NCI-H82 (cell line): ENCODE measurements at places on chromosomes 2 and 18.

DNA sequence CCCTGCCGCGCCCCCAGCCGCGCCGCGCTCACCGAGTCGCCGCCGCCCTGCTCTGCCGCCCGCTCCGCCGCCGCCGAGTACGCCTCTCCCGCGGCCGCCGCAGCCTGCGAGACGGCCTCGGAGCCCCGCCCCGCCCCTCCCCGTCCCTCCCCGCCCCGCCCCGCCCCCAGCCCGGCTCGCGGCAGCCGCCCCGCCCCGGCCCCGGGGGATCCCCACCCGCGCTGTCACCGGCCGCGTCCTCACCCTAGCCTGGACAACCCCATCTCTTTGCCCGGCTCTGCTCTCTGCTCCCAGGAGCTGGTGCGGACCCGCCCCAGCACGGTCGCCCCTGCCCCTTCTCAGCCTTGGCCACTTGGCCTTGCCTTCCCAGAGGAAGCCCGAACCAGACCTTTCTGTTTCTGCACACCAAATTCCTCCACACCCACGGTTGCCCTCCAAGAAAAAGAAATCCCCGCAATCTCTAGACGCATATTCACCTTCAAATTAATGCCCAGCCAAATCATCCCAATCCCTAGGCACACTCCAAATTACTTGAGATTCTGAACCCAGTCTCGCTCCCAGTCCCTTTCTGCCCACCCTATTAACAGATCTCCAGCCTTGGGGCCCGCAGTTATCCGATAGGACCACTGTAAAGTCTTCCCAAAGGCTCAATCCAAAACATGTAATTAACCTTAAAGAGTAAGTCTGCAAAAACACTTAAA is at the start of gene CYRIA:
Gene CYRIA, minus strand, starts transcription at position 87 of the 701 bp plus-strand sequence. CDS start 77,715 bp downstream, outside the sequence.
- peak; percentile 64 for DNase-seq

DNA sequence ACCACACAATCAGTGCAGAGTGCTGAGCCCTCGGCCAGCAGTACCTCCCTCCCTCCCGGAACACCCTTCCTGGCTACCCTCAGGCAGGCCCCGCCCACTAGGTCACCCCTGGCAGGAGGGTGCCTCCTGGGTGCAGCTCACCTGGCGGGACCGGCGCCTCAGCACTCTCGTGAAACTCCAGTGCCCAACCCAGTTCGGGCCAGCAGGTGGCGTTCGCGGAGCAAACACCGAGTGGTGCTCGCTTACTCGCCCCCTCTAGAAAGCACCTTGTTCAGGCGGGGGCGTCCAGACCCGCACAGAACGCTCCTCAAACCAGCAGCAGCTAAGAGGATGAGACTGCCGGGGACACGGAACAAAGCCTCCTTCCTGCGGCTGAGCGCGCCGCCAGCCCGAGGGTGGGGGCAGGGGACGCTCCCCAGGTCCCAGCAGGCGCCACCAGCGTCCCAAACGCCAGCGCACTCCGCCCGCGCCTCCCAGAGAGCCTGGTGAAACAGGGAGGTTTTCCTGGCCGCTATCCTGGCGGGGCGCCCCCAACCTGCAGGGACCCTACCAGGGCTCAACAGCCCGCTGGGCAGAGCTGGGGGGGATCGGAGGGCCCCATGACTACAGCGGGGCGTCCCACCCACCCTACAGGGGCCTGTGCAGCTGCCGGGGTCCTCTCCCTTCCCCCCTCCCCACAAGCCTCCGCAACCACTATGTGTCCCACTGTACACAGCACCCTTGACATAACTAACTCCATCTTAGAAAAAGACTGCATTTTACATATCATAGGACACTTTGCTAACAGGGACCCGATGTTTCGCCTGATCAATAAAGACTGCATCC is 44.7 kb downstream of the MRPS5 start:
- peak; percentile 94 for DNase-seq

DNA sequence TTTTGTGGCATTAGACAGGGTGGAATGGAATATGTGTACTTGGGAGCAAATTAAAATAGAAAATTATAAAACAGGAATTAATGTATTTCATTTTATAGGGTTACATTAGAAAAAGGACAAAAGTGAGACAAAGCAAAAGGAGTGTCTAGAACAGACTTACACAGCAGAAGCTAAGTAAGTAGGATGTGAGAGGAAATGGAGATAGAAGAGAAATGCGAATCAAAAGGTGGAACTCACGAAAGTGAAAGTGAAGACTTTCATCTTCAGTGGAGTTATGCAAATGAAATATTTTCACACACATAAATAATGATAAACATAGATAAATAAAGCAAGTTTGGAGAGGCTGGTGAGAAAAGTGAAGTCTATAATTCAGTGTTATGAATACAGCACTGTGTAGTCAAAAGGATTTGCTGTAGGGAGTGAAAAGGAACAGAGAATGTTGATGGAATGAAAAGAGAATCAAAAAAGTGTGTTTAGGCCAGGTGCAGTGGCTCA is 94.8 kb downstream of the DLGAP1 start:
- DNase-seq: no peak

- DNase-seq: peak; percentile 23
These were observed 24.2 kb upstream of the MCFD2 start for GRCh38 chr2:46939626-46940359.

DNA sequence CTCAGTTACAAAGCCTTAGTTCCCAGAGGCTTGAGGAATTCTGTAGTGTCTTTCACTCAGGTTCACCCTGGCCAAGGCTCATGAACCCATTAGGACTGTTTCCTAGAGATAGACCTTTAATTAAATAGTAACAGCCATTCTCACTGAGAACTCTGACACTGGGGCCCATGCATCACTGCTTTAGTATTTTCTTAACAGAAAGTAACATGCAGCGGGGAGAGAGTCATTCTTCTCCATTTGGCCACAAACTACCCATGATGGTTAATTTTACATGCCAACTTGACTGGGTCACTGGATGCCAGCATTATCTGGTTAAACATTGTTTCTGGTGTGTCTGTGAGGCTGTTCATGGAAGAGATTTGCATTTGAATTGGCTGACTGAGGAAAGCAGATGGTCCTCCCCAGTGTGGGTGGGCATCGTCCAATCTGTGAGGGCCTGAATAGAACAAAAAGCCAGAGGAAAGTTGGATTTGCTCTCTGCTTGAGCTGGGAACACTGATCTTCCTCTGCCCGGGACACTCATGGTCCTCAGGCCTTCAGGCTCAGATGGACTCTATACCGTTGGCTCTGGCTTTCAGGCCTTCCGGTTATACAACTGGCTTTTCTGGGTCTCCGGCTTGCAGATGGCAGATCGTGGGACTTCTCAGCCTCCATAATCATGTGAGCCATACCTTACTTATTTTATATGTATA is 5.6 kb upstream of the CPLX4 start:
- DNase-seq: no peak

- DNase-seq: no peak
These were observed 211.8 kb upstream of the DSEL start for GRCh38 chr18:67728364-67728763.

DNA sequence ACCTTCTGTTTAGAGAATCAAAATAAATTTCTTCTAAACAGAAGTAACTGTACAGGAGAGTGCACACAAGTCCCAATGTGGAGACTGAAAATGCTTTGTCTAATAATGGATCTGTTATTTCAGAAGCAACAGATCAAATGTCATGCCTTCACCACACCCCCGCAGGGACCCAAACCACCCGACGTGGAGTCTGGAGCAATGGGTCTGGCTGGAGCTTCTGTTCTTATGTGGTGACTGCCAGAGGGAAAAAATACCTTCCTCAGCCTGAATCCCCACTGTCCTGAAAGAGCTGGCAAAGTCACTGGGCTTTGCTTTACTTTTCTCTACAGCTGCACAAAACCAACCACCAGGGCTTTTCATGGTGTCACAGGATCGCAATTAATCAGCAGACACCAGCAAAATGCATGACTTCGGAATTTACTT is 119.0 kb upstream of the ZFP36L2 start:
- DNase-seq: no peak

DNA sequence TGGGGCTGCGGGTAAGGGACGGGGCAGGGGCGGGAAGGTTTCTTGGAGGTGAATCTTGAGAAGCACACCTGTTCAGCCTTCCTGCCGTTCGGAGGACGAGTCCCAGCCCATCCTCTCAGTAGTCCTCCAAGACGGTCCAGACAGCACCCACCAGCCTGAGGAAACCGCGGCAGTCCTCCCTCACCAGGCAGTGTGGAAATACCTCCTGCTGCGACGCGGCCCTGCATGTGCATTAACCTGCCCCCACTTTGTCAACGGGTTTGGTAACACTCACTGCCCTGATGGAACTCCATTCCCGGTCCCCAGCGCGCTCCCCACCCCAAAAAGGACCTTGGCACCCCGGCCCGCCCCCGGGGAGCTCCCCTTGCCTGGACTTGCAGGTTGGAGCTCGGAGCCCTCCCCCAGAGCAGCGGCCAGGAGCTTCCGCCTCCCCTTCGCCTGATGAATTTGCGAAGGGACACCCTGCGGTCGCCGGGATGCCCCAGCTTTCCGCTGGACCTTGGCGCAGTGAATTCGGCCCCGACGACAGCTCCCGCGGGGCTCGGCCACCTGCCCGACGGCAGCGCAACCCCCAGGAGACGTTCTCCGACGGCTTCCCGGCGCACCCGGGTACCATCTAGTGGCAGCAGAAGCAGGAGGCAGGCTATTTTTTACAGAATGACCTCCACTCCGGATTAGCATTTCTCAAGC is 31.5 kb downstream of the ACVR1C start:
- peak; percentile 58 for DNase-seq

GRCh38 chr2:167196461-167197252 is 308.4 kb downstream of the XIRP2 start:
- peak; percentile 92 for DNase-seq

DNA sequence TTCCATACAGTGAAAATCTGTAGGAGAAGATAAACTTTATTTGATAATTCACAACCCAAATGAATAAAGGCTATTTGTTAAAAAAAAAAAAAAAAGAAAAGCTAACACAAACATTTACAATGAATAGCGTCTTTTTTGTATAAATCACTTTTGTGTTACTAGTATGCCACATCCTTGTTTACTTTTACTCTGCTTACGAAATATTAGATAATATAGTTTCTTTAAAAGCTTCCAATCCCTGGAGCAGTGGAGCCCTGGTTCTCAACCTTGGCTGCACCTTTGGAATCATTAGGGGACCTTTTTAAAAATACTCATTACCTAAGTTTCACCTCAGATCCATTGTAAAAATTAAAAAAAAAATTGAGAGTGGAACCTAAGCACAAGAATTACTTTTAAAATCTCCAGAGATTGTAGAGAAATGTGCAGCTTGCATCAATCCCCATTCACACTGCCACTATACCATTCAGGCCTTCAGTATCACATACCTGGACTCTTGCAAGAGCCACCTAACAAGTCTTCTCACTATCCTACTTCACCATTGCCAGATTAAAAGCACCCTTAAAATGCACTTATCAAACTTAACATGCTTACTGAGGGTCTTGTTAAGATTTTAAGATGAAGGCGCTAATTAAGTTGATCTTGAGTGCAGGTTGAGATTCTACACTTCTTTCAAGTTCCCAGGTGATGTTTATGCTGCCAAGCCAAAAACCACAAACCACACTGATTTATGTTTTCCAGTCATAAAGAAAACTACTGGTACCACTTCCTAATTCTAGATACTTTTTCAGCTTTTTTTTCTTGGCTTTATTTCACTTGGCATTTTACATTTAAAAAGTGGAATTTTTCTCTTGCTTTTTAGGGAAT is 59.7 kb upstream of the ZC3H15 start:
- no peak for DNase-seq

- no peak for DNase-seq
These were observed 227.4 kb upstream of the COL3A1 start for GRCh38 chr2:188746727-188747126.

- DNase-seq: peak; percentile 21
These were observed 226.0 kb downstream of the TGIF1 start for GRCh38 chr18:3675994-3676393.

- DNase-seq: peak; percentile 45
These were observed 28.4 kb upstream of the ID2 start for GRCh38 chr2:8653485-8653884.

- DNase-seq: no peak
These were observed 6.3 kb downstream of the TNFAIP6 start for GRCh38 chr2:151363709-151364108.

DNA sequence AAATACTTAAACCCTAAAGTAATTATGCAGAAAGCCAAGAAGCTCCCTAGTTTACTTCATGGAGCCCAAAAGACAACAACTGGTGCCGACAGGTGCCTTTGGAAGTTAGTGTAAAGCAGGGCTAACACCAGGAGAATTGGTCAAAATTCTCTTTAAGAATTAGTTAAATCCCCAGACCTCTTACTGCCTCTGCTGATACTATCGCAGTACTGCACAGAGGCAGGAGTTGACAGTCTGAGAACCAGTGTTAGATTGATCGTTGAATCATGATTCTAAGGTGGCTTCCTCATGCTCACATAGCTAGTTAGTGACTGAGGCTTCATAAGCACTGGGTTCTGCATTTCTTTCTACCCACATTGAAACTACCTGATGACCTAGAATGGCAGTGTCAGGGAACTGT is 445.0 kb downstream of the XIRP2 start:
- DNase-seq: no peak

GRCh38 chr18:63454497-63454896 is 22.3 kb upstream of the SERPINB5 start:
- DNase-seq: no peak

DNA sequence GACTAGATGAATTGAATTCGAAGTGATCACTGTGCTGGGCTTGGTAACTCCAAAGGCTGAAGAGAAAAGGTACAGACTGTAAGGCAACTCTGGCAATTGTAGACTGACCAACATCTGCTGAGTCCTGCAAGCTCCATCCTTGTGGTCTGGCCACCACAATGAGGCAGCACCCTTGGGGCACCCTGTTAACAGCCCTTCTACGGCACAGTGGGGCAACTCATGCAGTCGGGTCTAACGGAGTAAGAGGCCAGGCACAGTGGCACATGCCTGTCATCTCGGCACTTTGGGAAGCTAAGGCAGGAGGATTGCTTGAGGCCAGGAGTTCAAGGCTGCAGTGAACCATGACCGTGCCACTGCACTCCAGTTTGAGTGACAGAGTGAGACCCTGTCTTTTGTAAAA is 126.8 kb downstream of the ZAP70 start:
- DNase-seq: no peak

DNA sequence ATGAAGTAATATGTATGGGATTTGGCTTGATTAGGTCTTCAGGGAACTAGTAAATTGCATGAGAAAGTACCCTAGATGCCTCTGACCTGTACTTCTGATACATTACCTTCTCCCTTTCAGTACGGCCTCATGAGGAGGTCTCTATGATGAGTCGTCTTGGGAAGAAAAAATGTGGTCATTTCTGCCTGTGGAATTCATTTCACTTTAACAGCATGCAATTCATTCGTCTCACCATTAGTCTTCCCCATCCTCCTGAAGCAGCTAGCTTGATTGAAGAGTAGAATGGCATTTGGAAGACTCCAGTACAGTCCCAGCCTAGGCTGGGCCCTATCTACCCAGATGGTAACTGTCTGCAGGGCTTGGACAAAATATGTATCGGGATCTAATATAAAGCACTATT is 52.2 kb downstream of the TMX3 start:
- DNase-seq: no peak
